ENCODE measurements at places on chromosomes 11 and 22.

DNA sequence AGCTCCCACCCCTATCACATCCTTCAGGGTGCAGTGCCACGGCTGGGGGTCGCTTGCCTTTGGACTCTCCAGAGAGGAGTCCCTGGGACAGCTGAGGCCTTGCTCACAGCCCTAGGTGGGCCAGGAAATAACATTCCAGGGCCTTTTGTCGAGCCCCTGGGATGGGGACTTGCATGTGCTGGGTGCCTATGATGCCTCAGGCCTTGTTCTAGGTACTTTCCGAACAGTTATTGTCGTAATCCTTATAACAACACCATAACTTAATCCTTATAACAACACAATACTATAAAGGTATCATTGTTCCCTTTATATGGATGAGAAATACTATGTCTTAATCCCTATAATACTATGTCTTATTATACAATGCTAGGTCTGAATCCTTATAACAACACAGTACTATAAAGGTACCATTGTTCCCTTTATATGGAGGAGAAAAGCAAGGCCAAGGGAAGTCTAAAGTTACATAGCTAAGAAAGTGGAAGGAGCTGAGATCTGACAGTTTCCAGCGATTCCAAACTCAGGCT is 236.5 kb downstream of the ST3GAL4 start:
- no peak for DNase-seq

DNA sequence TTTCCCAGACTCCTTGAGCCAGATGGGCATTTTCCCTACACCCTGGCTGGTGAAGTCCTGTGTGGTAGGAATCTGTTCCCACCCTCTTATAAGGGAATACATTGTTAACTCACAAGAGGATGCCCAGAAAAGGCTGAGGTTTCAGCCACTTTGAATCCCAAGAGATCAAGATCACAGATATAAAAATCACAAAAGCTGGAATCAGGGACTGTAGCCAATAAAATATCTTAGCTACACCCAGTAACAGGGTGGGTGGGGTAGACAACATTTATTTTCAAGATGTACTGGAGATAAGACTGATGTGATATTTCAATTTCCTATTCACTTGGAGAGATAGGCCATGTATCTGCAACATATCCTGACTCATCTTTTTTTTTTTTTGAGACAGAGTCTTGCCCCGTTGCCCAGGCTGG is 50.3 kb downstream of the COPB1 start:
- no peak for DNase-seq

GRCh38 chr11:78833237-78833636 is 258.6 kb upstream of the NARS2 start:
- no peak for DNase-seq

DNA sequence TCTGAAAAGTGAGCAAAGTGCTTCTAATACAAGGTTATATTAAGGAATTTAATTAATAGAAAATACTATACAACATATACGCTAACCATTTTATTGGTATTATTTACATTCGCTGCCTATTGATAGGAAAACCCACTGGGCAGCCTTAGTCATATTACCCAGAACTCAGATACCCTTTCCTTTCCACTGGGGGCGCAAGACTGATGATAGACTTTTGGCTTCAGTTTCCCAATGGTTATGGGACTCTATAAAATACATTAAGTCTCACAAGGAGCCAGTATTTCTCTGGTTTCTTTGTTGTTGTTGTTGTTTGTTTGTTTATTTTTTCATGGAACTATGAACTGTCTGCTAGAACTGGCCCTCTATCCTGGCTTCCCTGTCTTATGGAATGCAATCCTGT is 471.1 kb upstream of the KIRREL3 start:
- DNase-seq = no peak

- no peak for DNase-seq
Observed at GRCh38 chr22:46844606-46845210, 82.3 kb downstream of the TBC1D22A start.

DNA sequence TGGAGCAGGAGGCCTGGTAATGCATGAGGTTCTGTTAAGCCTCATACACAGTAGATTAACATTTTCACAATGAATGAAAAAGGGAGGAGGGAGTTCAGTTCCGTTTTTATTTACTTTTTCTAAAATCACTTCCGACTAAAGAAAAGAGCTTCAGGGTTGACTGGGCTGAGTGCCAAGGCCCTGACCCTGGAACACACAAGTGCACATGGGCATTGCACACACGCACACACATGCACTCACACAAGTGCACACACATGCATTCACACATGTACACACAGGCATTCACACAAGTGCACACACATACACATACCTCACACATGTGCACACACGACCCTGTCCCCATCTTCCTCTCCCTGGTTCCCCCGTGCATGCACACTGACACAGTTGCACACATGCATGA is 303.3 kb downstream of the BRD1 start:
- no peak for DNase-seq

DNA sequence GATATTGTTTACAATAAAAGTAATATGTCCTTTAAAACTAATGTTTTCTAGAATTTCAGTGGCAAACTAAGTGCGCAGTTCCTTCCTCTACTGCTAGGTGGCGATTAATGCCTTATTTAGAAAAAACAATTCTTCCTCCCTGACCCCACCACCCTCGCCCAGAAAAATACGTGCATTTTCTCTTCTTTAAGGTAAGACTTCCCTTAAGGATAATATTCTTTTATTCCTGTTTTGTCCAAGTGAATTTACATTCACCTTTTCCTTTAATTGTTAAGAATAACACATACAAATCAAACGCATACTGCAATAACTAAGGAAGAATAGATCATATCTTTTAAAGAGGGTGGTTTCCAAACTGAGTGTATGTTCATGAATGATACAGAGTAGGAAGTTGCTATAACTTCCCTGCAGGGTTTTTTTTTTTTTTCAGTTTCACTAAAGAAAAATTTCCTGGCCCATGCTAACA is 17.0 kb upstream of the PSMA1 start:
- peak; percentile 2 for DNase-seq

All from NCI-H2171 treated with DMSO at 0.1 percent for 48 hours (cell line).